Fibroblast of lung (primary cell): ENCODE measurements at places on chromosomes 13 and 19. TPM values are rescaled to one million over a fixed set of nuclear protein-coding genes. Genes with fewer than 3 reads are reported as not detected.

- DNase-seq: peak; percentile 27
Observed at GRCh38 chr19:13057744-13058143, 44.9 kb downstream of the LYL1 start.

DNA sequence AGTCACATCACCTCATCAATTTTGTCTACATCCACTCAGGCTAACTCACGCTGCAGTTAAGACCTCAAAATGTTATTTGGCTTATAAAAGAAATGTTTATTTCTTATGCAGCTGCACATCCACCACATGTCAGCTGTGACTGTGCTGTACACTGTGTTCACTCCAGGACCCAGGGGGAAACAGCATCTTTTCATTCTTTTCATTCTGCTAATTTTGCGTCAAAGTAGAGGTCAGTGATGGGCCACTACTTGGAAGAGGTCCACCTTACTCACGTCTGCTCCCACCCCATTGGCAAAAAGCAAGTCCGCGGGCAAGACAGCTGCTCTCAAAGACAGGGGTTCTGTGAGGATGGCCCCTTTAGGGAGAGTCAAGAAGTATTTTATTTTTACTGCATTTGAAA lies 4.5 kb upstream of the DCT start:
- DNase-seq: peak; percentile 89

DNA sequence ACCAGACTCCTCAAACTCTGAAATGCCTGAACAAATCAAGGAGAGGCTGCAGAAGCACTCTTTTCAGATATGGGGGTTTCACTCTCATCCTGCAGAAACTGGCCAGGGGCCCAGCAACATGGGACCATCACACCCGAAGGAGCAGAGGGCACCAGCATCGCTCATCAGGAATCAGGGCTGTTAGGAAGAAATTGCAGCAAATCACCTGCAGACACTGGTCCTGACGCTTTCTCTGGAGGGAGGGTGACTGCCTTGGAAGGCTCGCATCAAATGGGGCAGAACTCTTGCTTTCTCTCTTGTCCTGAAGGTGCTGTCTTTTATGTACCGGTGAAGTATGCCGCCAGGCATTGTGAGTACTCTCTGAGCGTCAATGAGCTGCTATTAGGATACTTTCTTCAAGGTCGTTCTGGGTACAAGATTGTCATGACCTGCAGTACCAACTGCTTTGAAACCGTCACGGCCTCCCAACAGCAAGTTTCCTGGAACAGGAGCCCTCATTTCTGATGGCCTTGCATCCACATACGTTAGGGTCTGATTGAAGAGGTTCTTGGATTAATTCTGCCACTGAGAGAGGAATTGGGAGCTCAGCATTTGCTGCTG lies 155.7 kb upstream of the SOX1 start:
- no peak for DNase-seq

DNA sequence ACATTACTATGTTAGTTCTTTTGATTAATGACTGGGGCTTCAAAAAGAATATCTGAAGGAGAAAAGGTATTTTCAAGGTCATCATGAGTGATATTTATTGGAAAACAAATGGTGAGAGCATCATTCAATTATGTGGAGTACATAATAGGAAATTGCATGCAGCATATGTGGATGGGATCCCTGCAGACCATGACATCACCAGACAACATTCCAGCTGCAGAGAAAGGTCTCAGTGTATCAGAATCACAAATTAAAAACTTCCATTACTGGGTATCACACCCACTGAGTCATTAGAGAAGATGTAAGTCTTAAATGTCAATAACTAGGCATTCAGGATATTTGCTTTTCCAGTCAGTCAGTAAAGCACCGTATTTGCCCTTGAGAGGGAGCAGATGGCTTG lies 574.4 kb upstream of the SLC10A2 start:
- DNase-seq: no peak

DNA sequence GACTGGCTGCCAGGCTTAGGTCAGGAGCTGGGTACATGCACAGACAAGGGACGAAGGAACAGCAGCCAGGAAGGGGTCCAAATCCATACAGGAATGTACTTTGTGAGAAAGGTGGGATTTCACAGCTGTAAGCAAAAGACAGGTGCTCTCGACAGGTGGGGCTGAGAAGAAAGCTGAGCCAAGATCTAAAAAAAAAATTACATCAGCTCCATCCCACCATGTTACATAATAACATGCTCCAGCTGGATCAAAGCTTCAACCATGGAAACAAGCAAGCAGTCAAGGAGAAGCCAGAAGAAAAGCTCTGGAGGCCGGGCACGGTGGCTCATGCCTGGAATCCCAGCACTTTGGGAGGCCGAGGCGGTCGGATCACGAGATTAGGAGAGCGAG lies 8.0 kb downstream of the UBXN6 start:
- DNase-seq: no peak

DNA sequence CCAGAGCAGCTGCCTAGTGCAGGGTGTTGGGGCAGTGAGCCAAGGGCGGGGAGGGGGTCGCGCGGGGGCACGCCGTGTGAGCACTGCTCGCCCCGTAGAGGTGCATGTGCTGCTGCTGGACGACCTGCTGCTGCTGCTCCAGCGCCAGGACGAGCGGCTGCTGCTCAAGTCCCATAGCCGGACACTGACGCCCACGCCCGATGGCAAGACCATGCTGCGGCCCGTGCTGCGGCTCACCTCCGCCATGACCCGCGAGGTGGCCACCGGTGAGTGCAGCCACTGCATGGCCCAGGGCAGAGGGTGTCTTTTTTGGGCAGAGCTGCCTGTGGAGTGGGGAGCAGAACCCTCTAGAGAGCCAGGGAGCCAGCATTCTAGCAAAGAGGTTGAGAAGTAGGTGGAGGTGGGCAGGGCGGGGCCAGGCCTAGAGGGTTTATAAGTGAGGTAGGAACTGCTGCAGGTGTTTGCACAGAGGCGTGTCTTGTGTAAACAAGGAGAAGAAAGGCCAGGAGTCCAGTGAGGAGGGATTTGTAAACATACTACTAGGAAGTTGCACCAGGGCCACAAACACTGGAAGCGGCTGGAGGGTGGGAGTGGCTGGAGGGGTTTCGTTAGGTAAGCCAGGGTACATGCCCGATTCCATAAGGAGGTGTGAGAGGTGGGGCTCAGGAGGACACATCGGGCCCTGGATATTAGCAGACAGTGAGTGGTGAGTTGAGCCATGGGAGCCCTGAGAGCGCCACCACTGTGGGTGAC lies 21.3 kb downstream of the ARHGEF1 start:
- no peak for DNase-seq

DNA sequence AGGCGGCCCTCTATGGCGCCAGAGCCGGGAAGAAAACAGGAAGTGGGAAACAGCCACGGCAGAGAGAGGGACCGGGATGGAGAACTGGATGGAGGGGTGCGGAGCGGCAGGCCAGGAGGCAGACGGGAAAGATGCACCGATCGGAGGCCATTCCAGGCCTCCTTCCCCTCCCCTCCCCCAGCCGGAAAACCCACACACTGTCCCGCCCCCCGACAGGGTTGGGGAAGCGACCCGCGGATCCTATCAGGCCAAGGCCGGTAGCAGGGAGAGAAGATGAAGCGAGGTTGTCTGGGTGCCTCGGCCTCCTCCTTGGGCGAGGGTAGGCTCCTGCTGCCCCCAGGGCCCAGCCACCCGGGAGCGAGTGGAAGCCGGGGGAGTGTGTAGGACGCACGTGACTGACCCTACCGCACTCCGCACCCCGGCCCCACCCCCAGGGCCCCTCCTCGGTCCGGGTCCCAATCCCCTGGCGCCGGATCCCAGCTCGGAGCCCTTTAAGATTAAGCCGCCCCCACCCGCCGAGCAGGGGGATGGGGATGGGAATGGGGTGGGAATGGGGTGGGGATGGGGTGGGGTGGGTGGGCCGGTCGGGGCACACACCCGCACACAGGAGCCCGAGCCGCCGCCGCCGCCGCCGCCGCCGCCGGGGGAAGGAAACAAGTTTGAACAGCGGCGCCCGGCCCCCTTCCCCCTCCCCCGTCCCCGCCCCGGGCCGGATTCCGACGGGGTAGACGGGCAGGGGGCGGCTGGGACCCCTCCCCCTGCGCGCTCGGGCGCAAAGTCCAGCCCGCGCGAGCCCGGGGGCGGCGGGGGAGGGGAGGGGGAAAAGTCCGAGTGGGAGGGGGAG lies 1.5 kb downstream of the ERF start:
- peak; percentile 43 for DNase-seq

ZNF555 gene
- total RNA-seq: 4.6 and 5.9 TPM in 2 replicates
